ENCODE measurements at places on chromosomes 11 and 22.

- DNase-seq, result no peak
Measured at GRCh38 chr22:23221351-23221804, 41.1 kb downstream of the BCR start.

- DNase-seq, result no peak
Measured at GRCh38 chr11:69520186-69520916, 38.9 kb downstream of the LINC01488 start.

GRCh38 chr11:96105197-96105895 is 181.4 kb upstream of the MTMR2 start:
- no peak for DNase-seq

DNA sequence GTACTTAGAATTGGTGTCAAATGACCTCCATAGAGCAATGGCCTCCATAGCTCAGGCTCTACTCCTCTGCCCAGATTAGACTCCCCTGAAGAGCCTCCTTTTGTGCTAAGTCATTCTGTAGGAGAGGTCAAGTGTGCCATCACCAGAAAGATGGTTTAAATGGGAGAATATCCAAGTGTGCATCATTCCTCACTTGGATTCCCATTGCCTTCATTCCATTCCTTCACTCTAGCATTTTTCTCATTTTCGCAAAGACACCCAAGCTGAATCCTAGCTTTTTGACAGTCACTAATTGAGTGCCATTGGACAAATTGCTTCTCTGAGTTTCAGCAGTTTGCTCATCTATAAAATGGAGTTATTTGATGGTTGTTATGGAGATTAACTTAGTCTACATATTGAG is 16.9 kb downstream of the CLMP start:
- no peak for DNase-seq

DNA sequence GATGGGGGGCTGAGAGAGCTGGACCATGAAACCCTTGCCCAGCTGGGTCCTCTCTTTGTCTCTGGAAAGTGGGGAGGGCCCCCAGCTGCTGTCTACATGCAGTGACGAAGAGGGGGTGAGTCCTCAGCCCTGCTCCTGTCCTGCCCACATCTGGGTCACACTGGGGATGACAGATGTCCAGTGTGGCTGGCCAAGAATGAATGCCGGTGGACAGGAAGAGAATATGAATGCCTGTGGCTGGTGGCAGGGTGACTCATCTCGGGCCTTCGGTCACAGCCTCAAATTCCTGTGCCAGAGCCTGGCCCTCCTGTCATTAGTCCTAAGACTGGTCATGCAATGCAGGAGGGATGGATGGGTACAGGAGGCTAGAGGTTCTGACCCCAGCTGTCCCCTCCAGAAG is 2.2 kb upstream of the PNPLA3 start:
- no peak for DNase-seq

DNA sequence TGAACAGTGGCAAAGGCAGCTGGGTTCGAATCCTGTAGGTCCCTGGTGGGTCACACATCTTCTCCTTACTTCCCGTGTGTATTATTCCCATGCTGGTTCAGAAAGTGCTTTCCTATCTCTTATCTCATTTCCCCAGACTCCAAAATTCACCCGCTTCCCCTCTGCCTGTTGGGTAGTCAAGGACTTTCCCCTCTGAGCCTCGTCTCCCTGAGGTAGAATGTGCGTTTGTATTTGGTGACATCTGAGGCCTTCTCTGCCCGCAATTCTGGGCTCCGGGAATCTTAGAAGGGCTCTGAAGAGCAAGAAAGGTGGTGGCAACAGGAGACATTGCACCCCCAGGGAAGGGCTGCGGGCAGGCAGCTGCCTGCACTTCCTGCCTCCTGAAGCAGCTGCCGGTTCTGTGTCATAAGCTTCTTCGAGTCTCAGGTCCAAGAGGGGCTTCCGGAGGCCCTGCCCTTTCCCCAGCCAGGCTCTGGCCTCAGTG is 5.9 kb downstream of the LRRC32 start:
- no peak for DNase-seq

- DNase-seq, result peak; percentile 40
Measured at GRCh38 chr11:44315947-44316658, 6.2 kb upstream of the ALX4 start.

DNA sequence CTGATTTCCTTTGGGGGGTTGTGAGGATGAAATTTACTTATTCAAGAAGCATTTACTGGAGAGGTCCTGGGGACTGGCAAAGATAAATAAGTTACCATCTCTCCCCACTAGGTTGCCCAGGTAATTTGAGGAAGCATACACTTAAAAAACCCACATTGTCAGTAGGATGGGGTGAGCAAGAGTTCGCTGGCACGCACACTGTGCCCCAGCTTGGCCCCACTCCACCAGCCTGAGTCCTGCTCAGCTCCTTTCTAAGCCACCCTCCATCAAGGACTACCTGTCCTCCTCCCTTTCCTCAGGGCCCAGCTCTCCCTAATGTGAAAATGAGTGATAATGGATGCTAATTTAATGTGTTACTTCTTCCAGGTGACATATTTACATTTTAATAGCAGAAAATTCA is 216.5 kb upstream of the PLET1 start:
- no peak for DNase-seq
